ENCODE measurements at places on chromosomes 3 and 15.

DNA sequence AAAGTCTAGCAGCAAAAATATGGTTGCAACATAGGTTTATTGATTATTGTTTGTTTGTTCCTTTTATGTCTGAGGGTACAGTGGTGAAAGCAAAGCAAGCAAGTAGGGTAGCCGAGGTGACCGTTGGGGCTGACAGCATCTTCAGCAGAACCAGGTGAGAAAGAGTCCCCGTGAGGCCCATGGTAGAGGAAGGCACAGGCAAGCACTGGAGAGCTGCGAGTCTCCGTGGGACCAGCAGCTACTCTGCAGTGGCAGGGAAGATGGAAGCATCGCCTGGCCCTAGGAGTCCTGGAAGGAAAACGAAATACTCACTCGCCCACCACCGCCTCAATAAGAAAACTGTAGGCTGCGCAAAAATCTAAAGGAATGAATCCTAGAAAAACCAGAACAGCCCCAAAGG lies 25.3 kb upstream of the GABRA5 start:
- DNase-seq, result no peak

DNA sequence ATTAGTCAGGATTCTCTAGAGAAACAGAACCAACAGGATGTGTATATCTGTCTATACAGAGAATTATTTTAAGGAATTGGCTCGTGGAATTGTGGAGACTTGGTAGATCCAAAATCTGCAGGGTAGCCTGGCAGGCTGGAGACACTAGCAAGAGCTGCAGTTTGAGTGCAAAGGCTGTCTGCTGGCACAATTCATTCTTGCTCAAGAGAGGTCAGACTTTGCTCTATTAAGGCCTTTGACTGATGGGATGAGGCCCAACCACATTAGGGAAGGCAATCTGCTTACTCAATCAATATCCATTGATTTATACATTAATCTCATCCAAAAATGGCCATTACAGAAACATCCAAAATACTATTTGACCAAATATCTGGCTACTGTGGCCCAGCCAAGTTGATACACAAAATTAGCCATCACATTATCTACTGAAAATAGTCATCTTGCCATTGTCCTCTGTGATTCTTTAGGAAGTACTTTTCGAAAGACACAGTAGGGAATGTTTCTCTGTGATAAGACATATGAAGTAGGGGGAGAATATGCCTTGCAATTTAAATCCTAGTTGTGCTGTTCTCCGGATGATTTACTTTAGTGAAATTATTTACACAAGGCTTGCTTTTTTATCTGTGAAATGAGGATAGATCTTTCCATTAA lies 873.8 kb downstream of the ROBO2 start:
- no peak for DNase-seq

DNA sequence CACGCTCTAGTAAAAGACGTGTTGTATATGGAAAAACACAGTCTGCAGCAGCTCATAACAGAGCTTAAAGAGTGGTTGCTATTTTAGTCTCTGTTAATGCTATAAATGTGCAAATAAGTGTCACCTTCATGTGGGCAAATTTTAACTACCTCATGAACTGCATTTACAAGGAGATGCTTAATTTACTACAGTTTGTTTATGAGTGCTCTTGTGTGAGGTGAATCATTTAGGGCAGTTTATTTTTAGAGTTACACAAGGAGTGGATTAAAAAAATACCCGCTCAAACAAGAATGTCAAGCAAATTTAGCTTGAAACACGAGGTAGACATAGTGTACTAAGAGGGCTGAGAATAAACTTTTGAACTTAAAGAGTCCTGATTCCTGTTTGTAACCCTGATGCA lies 579.0 kb downstream of the MFSD1 start:
- DNase-seq, result no peak

GRCh38 chr15:33396475-33396874 lies 85.7 kb downstream of the RYR3 start:
- DNase-seq, result no peak

DNA sequence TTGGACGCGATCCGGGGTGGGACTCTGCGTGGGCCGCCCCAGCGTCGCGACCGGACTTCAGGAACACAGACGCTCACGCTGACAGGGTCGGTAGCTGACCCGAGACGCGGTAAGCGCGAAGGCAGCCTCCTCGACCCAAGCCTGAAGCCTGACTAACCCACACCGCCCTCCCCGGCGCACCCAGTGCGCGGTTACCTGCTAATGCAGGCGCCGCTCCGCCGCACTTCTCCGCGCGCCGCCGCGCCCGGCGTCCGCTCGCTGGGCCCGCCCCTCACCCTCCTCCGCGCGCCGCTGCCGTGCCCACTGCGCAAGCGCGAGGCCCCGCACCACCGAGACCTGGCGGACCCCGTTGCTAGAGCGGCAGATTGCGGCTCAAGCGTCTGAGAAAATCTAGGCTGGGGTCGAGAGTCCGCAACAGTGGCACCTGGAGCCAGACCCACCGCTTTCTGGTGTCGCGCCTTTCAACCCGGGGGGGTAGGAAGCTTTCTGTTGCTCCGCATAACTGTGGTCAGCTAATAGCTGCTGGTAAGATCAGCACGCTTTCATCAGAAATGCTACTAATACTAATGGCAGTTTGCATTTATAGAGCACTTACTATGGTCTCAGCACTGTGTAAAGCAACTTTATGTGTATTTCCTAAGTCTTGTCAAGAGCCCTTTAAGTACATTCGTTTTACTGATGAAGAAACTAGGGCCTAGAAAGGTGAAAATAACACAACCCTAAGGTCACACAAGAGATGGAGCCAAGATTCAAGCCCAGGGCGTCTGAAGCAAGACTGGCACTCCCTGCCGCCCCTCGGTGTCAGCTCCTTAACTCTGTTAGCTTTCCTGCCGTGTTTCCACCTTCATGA lies at the start of gene TBCCD1:
Gene TBCCD1, minus strand, starts transcription at position 268 of the 850 bp plus-strand sequence. CDS start 3,010 bp downstream, outside the sequence.
- peak; percentile 87 for DNase-seq

GRCh38 chr3:197547306-197548011 lies 8.3 kb downstream of the BDH1 start:
- DNase-seq, result no peak

- DNase-seq, result no peak
These were observed 104.5 kb downstream of the PLXNA1 start for GRCh38 chr3:127087441-127087840.

- DNase-seq, result no peak
These were observed 104.7 kb downstream of the SERPINI1 start for GRCh38 chr3:167840247-167840646.

GRCh38 chr15:25784876-25785640 lies 78.1 kb downstream of the ATP10A start:
- no peak for DNase-seq

DNA sequence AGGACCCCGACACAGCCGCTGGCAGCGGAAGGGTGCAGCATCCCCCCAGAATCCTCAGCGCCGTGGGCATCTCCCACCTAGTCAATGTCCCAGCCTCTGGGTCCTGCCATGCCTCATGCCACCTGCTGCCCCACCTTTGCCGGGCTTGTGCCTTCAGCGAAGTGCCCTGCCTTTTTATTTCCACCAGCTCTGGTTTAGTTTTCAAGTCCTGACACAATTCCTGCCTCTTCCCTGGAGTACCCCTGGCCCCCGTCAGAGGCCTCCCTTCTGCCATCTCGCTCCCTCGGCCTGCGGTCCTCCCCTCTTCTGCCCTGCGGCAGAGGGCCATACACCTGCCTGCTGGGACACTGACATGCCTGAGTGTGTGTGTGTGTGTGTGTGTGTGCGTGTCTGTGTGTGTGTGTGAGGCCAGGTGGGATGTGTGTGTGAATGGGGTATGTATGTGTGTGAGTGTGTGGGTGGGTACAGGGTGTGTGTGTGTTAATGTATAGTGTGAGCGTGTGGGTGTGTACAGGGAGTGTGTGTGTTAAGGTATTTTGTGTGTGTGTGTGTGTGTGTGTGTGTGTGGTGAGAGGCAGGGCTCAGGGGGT lies 129.9 kb downstream of the SMAD6 start:
- no peak for DNase-seq

DNA sequence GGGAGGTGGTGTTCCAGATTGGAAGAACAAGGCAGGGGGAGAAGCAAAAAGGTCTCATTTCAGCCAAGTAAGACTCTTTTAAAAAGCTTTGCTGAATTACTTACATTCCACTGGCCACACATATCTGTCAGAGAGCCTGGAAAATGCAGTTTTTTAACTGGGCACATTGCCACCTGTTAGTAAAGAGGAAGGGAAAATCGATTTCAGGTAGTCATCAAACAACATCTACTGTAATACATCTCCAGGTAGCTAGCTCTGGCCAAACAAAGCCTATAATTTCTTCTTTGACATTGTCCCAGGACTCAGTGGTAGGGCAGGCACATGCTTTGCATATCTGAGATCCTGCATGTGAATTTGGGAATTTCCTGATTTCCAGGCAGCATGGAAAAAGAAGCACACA lies 480.7 kb upstream of the SUCLG2 start:
- DNase-seq, result no peak

DNA sequence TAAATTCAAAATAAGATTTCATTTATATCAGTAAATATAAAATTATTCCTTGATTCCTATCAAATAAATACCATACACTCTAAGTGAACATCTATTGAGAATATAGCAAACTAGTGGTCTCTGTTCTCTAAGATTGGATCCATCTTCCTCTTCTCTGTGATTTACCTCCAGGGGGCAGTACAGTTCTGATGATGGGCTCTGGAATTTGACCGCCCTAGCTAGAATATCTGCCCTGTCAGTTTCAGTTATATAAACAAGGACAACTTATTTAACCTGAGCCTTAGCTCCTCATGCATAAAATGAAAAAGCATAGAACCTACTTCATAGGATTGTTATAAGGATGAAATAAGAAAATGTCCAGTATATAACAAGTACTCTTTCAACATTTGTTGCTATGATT lies 171.1 kb upstream of the CCDC54 start:
- peak; percentile 82 for DNase-seq

All from COLO829 (cell line).